EL (cell line): ENCODE measurements at places on chromosomes 13 and 19.

GRCh38 chr13:82740442-82740841 lies 1141.8 kb downstream of the SLITRK1 start:
- no peak for DNase-seq

DNA sequence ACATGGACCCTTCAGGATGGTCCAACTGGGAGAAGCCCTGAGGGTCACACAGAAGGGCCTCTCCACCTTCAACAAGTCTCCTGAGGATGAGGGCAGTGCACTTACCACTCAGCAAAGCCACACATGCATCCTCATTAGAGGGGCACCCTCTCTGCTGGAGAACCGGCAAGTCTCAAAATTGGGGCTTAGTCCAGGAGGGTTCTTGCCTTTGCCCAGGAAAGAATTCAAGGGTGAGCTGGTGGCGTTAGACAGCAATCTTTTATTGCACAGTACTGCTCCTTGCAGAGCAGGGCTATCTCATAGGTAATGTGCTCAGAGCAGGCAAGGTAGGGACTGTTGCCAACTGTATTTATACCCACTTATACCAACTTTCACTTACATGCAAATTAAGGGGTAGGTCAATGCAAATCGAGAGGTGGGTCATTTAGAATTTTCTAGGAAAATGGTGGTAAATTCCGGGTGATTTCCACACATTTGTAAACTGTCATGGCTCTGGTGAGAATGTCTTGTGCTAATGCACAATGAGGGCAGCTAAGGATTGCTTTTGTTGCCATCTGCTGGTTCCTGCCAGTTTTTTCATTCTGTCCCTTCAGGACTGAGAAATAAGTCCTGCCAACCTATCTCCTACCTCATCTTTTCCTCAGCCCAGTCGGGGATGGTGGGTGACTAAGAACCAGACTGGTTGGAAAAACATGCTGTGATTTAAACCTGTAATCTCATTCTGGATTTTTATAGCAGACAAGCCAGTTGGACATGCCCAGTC lies 27.8 kb upstream of the IGSF23 start:
- DNase-seq = peak; percentile 60

DNA sequence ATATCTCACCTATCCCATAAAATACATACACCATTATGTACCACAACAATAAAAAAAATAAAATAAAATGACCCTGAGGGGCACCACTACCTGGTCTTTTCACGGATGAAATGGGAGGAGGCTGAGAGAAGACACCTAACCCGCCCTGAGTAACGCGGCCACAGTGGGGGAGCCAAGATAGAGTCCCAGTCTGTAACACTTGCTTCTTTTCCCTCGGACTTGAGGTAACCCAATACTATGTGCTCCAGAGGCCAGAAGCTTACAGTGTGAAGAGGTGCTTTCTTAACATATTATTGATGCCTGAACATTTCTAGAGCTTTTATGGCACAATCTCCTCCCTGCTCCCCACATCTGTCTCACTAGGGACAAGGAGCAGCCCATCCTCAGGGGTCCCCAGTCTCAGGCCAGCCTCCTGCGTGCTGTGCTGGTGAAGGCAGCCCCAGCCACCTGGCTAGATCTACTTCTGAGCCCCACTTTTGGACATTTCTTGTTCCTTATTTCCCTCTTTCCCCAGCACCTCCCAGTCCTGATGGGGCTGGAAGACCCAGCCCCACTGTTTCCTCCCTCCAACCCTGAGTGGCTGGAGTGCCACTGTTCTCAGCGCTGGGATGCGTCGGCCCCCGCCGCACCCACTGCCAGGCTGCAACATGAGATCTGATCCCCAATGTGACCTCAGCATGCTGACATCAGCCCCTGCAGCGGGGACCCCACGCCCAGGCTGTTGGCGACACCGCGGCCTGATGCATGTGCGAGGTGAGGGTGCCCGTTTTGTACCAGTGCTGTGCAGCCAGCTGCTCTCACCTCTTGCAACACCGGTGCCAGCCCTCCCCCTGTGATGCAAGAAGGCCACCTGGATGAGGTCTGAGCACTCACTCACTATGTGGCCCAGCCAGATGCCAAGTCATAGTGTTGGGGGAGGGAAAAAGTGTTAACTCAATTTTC lies 143.3 kb downstream of the DCLK1 start:
- no peak for DNase-seq

GRCh38 chr13:95074820-95075219 lies 226.4 kb downstream of the ABCC4 start:
- DNase-seq = no peak

GRCh38 chr19:38862321-38863059 lies 12.7 kb upstream of the HNRNPL start:
- peak; percentile 30 for DNase-seq

DNA sequence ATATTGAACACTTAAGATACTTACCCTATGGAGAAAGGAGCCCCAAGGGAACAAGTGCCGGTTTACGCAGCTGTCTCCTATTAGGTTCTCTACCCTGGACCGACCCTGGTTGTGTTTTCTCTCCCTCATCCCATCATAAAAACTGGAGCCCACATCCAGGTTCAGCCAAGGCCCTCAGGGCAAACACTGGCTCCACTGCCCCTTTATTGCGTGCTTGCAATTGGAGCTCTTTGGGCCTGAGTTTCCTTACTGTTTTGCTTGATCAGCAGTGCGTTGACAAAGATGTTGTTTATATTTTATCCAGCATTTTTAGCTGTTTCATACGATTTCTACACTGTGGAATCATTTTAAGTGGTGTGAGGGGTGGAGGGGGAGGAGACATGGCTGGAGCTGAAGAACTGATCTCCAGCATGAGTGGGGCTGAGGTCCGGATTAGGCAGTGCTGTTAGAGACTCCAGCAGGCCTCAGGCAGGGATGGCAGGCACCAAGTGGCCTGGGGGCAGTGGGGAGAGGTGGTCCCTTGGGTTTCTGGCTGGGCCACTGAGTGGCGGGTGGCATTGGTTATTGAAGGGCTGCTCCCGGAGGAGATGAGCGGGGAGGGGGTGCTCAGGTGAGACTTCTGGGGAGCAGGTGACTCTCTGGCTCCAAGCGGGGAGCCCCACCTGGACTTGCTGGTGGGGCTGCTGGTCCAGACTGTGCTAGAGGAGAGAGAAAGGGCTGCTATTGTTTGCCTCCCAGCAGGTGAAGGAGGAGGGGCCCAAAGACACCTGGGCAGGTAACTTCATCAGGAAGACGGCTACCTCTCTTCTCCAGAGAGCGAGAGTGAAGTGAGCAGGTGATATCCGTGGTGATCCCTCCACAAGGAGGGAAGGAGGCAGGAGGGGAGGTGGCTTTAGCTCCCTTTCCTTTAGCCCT lies 62.4 kb upstream of the RNF113B start:
- no peak for DNase-seq

DNA sequence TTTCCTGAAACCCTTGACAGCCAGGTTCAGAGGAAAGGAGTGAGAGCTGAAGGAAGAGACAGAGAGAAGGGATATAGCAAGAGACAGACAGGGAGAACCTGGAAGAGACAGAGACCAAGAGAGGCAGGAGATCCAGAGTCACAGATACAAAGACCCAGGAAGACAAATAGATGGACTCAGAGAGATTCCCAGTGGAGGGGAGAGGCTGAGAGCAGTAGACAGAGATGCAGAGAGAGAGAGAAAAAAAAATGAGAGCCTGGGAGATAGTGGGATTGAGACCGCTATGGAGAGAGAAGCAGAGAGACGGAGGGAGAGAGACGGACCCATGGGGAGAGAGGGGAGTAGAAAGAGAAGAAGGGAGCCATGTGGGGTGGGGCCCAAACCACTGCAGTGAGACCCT lies 763 bp downstream of the FXYD7 start:
- no peak for DNase-seq

DNA sequence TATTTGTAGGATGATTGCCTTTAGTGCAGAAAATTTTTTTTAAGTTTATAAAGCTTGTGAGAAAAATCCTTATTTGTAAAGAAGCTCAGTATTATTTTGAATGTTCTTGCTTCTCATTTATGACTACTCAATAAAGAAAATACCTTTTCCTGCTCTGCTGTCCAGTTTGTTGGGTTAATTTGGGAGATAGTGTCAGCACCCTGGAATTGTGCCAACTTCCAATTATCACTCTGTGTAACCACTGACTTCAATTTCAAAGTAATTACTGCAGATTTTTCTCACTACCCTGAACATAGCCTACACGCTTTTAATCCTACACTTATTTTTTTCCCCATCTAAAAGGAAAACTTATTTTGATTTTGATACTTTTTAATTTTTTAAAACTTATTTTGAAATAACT lies 93.1 kb downstream of the GGACT start:
- no peak for DNase-seq

DNA sequence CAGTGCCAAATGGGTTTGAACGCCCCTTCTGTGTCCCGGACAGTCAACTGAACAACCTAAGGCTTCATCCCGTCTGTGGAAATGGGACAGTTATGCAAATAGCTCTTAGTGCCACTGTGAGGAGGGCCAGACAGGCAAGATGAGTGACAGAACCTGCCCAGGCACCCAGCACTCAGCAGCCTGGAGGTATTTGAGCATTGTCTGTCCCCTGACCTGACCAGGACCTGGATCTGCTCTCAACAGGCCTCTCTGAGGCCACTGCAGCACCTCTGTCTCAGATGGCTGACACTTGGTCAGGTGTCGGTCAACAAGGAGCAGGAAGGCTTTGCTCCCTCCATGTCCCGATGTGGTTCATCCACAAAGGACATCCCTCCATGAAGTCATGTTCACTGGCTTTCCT lies 67.9 kb downstream of the CCDC70 start:
- no peak for DNase-seq

GRCh38 chr19:8459520-8460270 lies 14.9 kb downstream of the HNRNPM start:
- peak; percentile 85 for DNase-seq

DNA sequence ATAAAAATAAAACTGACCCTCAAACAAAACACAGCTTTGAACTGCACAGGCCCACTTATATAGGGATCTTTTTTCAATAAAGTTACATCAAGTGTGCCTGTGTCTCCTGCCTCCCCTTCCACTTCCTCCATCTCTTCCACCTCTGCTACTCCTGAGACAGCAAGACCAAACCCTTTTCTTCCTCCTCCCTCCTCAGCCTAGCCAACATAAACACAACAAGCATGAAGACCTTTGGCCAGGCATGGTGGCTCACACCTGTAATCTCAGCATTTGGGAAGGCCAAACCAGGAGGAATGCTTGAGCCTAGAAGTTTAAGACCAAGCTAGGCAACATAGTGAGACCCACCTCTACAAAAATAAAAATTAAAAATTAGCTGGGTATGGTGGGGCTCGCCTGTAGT lies 72.6 kb downstream of the ELF1 start:
- no peak for DNase-seq

DNA sequence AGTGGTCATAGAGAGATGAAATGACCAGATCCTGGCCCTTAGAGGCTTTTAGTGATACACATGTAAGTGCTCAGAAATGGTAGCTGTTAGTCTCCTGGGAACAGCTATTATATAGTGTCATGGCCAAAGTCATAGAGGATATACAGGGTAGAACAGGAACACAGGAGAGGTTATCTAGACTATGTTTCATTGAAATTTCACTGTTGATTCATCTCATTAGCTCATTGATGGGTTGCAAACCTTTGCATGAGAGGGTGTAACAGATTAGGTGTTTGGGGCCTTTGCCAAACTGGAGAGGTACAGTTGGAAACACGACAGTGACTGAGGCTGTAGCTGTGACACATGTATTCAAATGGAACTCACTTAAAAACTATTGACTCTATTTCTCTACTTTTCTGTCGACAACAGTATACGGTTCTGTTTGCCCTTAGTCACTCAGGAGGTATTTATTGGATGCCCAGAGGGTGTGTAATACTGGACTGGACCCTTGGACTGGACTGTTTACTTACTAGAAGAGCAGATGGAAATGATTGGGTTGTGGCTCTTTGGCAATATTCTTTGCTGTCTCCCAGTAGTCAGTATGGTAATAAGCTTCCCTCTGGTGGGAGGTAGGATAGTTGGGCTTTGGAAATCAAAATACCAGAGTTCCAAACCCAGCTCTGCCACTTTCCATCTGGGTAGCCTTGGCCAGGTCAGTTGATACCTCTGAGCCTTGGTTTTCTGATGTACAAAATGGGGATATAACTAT lies 29.8 kb downstream of the ARHGAP35 start:
- peak; percentile 95 for DNase-seq

- DNase-seq = no peak
These were observed 68.1 kb downstream of the SIAH3 start for GRCh38 chr13:45783346-45784043.

- peak; percentile 21 for DNase-seq
These were observed 5.9 kb downstream of the PRR36 start for GRCh38 chr19:7868326-7868670.

GRCh38 chr13:107928762-107929161 lies 286.6 kb downstream of the LIG4 start:
- DNase-seq = no peak

- DNase-seq = no peak
These were observed 1.7 kb downstream of the ATP13A1 start for GRCh38 chr19:19661675-19662251.

DNA sequence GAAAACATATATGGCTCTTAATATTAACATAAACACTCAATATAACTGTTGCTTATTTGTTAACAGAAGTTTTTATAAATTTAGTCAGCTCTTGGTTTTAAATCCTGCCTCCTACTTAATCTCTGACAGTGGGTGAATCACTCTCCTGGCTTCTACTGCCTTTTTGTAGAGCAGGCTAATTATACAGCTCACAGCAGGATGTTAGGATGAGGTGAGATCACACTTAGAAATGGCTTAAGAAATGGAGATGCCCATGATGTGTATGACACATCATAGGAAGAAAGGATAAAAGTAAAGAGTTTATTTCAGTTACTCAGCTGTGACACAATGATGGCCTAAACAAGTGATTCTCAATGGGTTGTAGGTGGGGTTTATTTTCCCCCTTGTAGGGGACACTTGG lies 345.6 kb downstream of the SPRY2 start:
- peak; percentile 82 for DNase-seq

- no peak for DNase-seq
These were observed 245.2 kb downstream of the DLEU7 start for GRCh38 chr13:50598338-50598737.

GRCh38 chr13:50672025-50672424 lies 171.5 kb downstream of the DLEU7 start:
- peak; percentile 38 for DNase-seq

DNA sequence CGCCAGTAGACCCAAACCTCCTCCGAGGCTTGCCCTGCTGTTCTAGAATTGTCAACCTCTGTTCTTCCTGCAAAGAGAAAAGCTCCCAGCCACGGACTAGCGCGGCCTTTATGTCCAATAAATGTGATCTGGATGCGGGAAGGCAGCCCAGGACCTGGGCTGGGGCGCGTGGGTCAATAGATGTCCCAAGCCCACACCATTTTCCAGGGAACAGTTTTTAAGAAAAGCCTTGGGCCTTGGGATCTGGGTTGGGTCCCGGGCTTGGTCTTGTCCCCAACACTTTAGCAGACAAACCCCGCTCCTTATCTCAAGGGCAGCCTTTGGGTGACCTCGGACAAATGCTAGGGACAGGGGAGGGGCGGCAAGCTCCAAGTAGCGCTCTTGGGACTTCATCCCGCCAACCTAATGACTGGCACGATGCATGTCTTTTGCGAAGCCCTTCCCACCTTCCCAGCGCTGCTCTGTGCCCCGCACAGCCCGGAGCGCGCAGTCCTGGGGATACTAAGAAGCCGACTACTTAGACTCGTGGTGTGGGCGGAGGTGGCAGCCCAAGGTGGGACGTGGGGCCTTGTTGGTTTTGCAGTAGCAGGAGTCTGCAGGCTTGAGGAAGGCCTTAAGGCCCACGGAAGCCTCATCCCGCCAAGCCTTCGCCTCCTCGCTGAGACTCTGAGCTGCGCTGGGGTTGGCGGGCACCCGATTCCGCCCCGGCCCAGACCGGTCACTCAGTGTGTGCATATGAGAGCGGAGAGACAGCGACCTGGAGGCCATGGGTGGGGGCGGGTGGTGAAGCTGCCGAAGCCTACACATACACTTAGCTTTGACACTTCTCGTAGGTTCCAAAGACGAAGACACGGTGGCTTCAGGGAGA lies 10.8 kb downstream of the SOX21 start:
- DNase-seq = no peak

- no peak for DNase-seq
These were observed 109.7 kb upstream of the RNF113B start for GRCh38 chr13:98286799-98287198.
